Astrocyte of the cerebellum (primary cell): ENCODE measurements at places on chromosomes 4 and X.

DNA sequence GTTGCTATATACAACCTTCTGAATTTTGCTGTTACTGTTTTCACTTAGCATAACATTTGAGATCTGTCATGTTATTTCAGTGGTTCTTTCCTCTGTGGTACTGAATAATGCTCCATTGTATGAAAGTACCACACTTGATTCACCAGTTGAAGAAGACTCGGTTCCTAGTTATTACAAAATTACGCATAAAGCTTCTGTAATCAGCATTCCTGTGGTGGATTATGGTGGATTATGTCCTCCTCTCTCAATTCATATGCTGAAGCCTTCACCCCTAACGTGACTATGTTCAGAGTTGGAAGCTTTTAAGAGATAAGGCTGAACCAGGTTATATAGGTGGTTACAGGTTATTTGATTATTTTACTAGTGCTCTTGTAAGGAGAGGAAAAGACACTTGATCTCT is 2143.5 kb upstream of the AGA start:
- DNase-seq = no peak

- no peak for DNase-seq
These were observed 9.0 kb upstream of the CHIC2 start for GRCh38 chr4:54073271-54073880.

DNA sequence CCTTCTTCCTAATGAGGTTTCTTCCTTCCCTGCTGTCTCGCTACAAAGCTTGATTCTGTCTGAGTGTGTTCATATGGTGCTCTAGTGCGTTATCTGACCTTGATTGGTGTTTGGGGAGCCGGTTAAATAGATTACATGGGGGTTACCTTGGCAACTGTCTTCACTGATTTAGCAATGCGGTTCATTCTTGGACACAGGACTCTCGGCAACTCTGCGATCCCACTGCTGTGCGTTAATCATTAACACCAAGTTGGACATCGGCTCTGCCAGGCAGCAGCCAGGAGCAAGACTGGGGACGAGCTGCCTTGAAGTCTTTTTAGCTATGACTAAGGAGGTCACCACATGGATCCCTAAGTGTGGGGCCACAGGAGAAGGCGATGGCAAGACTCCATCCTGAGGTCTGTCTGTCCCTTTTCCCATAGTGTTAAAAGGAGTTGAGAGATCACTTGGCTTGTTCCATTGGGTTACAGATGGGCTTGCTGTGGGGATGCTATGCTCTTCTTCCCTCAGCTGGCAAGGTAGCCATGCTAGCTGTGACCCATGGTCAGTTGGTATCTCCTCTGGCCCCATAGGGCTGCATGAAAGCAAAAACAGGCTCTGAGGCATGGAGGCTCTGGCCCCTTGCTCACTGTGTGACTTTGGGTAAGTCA is 93.4 kb upstream of the MAMLD1 start:
- no peak for DNase-seq

DNA sequence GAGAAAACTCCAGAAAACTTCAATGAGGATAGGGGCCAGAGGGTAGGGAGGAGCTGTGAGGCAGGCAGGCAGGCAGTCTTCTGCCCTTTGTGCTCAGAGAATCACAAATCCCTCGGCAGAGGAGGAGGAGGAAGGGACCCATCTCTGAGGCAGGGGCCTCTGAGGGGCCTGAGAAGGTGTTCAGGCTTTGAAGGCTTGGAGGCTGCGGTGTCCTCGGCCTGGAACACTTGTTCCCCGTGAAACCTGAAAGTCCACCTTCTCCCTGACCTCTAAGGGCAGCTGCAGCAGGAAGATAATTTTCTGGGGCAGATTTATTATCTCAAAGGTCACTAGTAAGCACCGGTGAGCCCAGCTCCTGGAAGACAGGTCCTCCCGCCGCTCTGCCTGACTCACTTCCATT is 200.3 kb upstream of the BCOR start:
- DNase-seq = no peak

- DNase-seq = peak; percentile 29
These were observed 670.5 kb downstream of the GABRG1 start for GRCh38 chr4:45453258-45453853.

DNA sequence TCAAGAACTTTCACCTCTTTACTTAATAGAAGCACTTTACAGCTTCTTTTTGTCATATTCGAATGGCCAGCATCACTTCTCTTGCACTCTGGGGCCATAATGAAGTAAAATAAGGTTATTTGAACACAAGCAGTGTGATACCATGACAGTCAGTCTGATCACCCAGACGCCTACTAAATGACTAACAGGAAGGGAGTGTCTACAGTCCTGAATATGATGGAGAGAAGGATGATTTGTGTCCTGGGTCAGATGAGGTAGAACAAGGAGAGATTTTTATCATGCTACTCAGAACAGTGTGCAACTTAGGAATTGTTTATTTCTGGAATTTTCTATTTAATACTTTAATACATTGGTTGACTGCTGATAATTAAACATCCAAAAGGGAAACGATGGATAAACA is 284.2 kb upstream of the F9 start:
- DNase-seq = no peak

DNA sequence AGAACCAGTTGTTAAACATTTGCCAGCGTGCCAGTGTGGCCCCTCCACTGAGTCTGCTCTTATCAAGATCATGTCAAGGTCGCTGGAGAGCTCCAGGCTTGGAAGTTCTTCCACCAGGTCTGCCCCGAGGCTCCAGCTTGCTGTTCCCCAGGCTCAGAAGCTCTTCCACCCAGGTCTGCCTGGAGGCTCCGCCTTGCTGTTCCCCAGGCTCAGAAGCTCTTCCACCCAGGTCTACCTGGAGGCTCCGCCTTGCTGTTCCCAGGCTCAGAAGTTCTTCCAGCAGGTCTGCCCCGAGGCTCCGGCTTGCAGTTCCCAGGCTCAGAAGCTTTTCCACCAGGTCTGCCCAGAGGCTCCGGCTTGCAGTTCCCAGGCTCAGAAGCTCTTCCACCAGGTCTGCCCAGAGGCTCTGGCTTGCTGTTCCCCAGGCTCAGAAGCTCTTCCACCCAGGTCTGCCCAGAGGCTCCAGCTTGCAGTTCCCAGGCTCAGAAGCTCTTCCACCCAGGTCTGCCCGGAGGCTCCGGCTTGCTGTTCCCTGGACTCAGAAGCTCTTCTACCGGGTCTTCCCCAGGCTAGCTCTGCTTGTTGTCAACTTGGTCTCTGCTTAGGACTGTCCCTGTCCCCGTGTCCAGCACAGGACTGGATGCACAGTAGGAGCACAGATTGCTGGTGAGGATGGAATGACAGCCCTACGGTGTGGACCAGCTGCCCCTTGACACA is 54.4 kb downstream of the HMX1 start:
- no peak for DNase-seq

DNA sequence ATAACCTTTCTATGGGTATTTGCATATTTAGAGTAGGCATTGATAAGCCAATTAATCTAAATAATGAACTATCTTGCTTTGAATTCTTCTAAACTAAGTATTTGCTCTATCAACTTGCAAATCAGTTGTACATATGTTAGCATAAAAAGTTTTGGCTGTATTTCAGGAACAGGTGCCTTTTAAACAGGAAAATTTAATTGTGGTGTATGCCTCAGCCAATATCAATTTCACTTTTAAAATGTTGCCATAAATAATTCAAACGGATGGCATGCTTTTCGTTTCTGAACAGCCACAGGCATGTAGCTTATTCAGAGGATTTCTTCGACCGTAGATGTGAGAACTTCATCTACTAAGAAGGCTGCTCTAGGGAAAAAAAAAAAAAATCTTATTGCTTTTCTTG is 99.9 kb downstream of the DCLK2 start:
- DNase-seq = peak; percentile 79

DNA sequence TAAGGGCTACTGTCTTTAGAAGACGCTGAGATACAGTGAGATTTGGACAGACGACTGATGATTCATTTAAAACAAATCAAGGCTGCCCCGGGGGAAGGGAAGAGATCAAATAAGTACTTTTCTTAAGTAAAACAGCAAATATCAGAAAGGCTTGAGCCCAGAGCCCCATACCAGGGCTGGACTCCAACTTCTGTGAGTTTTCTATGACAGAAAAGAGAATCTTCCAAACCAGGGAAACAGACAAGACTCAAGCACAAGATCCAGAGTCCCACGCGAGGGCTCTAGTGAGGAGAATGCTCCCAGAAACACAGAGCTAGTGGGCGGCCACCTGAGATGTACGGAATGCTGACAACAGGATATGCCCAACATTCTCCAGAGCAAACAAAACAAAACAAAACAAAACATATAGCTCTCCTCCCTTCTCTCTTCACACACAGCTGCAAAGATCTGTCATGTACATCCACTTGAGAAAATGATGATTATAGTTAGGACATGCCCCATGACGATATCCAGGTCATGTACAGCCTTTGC is 13.1 kb downstream of the ACSL1 start:
- DNase-seq = no peak

- DNase-seq = no peak
These were observed 313.4 kb upstream of the BOD1L1 start for GRCh38 chr4:13940921-13941320.

DNA sequence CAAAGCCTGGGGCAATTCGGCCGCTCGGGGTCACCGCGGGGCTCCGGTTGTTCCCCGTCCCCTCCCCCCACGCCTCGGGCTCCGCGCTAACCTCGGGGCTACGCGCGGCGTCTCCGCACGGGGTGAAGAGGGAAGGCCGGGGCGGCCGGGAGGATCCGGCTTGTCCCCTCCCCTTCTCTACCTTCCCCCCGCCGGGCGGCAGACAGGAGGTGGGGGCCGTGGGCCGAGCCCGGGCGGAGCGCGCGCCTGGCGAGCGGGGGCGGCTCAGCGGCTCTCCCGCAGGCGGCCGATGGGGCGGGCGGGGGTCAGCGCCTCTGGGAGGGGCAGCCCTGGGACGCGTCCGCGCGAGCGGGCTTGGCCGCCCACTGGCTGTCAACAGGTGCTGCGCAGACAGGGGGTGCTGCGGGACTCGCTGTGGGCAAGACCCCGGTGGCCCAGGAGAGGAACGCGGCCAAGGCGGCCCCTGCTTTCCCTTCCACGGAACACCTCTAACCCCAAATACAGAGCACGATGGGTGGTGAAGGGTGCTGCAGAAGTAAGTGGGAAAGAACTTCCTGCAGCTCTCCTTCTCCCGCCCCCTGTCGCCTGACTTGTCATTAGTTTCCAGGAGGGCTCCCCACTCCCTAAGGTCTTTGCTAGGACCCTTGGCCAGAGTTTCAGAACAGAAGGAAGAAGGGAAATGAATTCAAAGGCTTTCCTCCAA is at the start of gene PDGFC:
PDGFC (minus strand) TSS at position 124 of the 703 bp plus-strand sequence. CDS start 896 bp downstream, outside the sequence.
- DNase-seq = no peak

- DNase-seq = no peak
These were observed 1.7 kb downstream of the PDGFRA start for GRCh38 chr4:54230484-54231418.

- no peak for DNase-seq
These were observed 295.4 kb downstream of the PTTG2 start for GRCh38 chr4:38255572-38255971.

DNA sequence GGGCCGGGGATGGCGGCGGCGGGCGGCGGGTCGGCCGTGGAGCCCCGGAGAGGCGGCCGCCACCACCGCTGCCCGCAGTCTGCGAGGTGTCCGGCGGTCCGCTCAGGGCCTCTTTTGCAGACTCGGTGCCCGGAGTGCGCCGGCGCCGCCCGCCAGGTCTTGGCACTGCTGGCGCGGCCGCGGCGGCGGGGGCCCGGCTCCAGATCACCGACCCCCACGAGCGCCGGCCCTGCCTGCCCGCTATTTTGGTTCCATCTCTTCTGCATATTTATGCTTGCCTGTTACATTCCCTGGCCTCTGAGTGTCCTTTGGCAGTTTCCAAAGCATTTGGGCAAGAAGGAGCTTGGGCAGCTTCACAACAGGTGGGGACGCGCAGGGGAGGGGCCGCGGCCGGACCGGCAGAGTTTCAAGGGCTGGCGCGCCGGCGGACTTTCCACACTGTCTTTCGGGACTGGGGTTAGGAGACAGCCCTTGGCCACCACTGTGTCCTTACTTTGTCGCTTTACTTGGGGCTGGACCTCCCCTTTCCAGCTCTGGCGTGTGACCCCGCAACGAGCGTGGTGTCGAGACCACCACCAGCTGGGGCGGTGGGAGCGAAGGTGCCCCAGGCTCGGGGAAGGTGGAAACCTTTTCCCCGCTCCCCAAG is 668 bp upstream of the TAPT1 start:
- DNase-seq = no peak

DNA sequence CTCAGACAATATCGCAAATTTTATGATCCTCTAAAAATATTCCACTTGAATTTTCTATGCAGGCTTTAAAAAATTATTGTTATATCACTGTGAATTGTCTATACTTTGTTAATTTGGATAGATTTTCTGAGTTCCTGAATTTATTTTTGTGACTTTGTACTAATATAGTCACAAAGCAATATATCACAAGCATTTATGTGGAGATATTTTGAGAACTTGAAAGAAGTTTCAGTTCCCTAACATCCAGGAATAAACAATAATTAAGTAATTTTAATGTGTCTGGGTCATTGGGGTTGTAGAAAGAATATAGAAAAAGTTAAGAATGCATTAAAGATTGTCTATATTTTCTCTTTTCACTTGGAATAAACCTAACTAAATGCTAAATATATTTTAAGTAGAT is 32.0 kb downstream of the CXCL8 start:
- DNase-seq = no peak

DNA sequence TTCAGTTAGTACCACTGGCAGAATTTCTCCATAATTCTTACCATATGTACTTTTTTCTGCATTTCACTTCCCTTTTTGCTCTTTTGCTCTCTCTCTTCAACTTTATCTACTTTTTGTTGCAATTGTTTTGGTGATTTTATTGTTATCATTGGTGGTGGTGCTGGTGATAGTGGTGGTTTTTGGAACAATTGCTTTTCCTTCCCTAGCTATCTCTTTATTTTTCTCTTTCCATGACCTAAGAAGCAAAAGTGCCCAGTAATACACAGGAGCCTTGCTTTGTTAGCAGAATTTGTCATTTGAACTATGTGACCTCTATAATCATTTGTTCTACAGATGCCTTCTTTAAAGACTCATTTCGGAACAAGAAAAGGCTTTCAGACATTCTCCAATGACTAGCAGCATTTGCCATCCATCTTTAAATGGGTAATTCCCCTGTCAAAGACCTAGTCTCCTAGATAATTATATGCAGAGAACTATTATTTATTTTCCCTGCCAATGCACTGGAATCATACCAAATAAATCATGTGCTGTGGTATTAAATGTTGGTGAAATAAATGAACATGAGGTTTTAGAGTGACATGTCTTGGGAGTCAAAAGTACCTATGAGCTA is 154.5 kb downstream of the GASK1B start:
- DNase-seq = no peak

DNA sequence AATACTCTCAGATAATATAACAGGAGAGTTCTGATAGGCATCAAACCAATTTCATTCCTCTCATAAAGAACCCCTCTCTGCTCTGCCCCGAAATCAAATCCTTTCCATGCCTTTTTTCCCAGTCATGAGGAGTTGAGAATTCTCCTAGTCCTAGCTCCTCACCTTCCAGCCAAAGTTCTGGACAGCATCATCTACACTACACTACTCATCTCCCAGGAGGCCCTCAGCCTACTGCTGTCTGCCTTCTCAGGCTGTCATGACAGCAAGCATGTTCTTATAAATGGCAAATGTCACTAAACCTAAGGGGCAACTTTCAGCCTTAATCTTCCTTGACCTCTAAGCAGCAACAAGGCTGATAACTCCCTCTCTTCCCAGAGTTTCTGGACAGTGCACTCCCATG is 26.6 kb downstream of the MAPK10 start:
- no peak for DNase-seq
